ENCODE measurements at places on chromosomes 13 and 19.
A peak's percentile ranks its signal among the peaks of the same experiment; 100 is the strongest.

DNA sequence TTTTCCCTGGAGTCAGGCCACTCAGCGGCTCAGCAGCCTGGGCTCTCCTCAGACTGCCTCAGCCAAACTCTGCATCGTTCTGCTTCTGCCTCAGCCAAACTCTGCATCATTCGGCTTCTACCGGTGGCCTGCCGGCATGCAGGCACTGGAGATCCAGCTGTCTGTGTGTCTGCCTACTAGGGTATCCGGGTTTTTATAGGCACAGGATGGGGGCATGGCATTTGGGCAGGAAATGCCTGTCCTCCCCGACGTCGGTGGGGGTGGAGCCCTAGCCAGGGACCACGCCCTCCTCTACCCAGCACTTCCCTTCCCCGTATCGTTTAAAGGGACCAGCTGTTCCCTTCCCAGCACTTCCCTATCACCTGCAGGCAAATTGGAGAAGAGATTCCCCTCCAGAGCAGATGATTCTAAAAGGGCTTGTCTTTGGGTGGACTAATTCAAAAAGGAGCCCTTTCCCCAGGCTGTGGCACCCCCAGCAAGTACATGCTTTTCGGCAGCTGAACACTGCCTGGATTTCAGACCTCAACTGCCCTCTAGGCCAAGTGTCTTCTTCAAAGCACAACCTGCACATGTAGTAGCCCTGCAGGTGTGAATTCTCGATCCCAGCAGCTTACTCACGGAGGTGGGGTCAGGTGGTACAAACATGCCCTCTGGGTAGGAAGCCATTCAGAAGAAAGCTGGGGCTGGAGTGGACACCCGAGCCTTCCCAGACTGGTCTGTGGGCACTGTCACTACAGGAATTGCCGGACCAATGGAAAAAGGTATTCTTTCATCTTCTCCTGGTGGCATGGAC lies 25.4 kb upstream of the GPR12 start:
- DNase-seq = peak; percentile 54

- no peak for DNase-seq
Measured at GRCh38 chr13:28710161-28710560, 8.6 kb downstream of the SLC46A3 start.

DNA sequence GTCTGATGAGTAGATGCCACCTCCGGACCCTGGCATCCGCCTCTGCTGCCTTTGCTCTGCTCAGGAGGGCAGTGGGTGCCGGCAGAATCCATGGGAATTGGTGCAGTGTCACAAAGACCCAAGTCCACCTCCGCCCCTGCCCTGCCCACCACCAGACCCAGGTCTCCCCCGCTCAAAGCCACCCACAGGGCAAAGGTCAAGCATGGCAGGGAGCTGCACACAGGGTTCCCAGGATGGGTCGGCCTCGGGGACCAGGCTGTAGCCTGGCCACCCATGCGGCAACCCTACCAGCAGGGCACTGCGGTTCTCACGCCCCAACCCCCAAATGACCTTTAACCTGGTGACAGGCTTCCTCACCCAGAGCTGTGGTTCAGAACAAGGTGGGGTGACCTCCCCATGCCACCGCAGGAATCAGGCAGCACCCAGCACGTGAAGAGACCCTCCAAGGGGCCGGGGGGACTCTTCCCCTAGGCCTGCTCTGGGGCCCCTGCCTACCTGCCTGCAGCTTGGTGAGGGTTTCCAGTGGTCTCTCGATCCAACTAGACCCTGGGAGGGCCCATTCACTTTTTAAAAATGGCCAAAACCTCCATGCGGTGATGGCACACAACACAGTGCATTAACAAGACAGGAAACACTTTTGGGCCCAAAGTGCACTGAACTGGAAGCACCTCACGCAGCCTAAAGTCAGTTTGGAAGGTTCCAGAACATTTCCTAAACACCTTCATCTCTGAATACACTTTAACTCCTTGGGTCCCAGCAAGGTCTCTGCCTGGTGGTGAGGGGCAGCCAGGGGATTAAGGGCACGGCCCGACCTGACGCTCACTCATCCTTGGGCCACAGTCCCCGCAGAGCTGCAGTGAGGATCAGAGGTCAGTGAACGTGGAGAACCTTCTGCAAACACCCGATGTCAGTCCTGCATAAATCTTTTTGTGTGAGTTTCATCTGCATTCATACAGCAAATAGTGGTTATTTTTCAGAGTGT lies 11.0 kb downstream of the GAS6 start:
- DNase-seq = no peak

DNA sequence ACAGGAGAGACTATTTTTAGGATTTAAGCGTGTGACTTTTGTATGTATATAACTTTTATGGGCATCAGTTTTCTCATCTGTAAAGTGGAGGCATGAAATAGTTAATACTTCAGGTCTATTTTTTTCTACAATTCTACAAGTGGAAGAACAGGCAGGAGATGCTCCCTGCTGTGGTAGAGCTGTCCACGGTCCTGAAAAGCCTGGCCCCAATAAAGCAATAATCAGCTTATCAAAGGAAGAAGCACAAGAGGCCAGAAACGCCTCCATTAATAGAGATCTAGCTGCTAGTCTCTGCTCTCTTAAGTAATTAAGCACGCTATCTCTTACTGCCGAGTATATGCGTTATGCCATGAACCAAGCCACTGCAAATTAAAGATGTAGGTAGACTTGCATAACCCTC lies 28.0 kb upstream of the WASF3 start:
- DNase-seq = peak; percentile 73

GRCh38 chr19:34188408-34188807 lies 16.1 kb downstream of the LSM14A start:
- no peak for DNase-seq

- DNase-seq = no peak
Measured at GRCh38 chr19:33691736-33692135, 70.0 kb downstream of the CHST8 start.

DNA sequence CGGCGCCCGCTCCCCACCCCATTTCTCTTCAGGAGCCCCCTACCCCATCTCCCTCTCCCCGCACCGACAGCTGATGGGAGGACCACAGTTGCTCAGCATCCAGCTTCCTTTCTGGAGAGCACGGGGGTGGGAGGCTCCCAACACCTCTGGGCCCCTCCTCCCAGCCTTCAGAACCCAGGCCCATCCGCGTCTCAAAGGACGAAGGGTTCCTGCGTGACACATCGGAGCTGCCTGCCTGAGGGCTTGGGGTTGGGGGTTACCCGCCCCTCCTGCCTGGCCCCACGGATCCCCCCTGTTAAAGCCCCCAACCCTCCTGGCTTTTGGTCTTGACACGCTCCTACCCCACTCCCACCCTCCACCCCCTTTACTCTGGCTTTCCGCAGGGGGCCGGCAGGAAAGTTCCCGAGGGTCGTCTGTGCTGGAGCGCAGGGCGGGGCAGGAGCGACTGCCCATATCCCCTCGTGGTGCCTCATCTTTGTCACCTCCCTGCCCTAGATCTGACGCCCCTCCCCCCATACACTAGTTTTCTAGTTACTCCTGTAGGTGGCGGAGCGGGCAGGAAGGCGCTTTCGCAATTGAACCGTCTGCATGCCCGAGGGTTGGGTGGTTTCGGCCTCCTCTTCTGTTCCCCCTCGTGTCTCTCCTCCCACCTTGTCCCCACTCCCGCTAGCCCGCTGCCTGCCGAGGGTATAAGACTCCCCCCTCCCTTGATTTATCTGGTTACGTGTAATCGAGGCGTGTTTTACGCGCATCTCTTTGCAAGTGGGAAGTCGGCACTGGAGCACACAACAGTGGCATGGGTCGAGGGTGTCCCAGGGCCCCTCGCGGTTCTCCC lies 924 bp downstream of the TRAPPC5 start:
- peak; percentile 81 for DNase-seq

DNA sequence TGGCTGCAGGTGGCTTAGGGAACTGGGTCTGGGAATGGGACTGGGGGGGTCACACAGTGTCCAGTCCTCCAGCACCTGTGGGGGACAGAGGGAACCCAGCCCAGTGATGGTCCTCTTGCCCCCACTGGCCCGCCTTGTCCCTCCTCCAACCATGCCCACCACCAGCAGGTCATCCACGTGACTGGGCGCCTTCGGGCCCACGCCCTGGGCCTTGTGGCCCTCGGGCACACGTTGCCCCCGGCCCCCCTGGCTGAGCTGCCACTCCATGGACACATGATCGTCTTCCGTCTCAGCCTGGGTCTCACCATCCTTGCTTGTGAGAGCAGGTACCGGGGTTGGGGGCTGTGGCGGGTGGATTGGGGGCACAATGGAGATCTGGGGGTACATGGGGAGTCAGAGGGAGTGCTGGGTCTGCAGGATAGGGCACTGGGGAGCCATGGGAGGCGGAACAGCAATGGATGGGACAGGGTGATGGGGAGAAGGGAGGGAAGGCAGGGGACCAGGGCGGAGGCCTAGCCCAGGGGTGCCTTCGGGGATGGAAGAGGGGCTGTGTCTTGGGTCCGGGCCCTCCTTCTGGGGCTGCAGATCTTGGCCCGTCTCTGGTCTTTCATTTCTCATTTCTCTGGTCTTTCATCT lies 9.1 kb downstream of the TMEM160 start:
- DNase-seq = no peak

DNA sequence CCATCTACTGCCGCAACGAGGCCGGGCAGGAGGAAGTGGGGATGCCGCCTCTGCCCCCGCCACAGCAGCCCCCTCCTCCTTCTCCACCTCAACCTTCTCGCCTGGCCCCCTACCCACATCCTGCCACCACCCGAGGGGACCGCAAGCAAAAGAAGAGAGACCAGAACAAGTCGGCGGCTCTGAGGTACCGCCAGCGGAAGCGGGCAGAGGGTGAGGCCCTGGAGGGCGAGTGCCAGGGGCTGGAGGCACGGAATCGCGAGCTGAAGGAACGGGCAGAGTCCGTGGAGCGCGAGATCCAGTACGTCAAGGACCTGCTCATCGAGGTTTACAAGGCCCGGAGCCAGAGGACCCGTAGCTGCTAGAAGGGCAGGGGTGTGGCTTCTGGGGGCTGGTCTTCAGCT lies 3.4 kb upstream of the NUP62 start:
- no peak for DNase-seq

DNA sequence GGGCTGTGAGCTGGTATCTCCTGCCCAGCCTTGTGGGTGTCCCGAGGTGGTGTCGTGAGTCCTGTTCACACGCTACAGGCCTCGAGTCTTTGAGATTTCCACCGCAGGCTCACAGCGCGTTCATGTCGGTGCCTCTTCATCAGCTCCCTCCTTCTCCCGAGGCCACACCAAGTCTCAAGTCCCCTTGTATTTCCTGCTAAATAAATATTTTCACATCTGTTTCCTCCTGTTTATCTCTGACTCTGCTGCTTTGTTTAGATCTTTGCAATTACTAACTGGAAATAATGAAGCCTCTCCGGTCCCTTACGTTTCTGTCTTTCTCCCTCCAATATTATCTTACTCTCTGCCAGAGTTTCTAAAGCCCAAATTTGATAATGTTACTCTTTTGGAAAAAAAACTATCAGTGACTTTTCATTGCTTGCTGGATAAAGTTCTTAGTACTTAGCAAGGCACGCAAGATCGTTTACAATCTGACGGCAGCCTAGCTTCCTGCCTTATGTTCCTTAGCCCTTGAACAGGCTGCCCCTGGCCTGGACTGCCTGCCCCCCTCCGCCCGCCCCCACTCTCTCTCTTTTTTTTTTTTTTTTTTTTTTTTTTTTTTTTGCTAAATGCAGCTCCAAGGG lies 130.5 kb upstream of the RNF113B start:
- peak; percentile 56 for DNase-seq

DNA sequence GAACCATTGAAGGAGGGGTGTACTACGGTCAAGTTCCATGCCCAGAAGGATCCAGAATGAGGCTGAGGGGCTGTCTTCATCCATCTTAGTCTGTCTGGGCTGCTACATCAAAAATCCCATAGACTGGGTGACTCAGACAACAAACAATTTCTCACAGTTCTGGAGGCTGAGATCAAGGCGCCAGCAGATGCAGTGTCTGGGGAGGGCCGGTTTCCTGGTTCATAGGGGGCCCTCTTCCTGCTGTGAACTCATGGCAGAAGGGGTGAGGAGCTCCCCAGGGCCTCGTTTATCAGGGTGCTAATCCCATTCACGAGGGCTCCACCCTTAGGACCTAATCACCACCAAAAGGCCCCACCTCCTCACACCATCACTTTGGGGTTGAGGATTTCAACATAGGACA lies 14.7 kb upstream of the KCTD15 start:
- DNase-seq = peak; percentile 39

GRCh38 chr19:45492627-45493470 lies 4.0 kb downstream of the RTN2 start:
- DNase-seq = peak; percentile 92

GRCh38 chr19:408441-408901 lies 476 bp downstream of the C2CD4C start:
- no peak for DNase-seq

DNA sequence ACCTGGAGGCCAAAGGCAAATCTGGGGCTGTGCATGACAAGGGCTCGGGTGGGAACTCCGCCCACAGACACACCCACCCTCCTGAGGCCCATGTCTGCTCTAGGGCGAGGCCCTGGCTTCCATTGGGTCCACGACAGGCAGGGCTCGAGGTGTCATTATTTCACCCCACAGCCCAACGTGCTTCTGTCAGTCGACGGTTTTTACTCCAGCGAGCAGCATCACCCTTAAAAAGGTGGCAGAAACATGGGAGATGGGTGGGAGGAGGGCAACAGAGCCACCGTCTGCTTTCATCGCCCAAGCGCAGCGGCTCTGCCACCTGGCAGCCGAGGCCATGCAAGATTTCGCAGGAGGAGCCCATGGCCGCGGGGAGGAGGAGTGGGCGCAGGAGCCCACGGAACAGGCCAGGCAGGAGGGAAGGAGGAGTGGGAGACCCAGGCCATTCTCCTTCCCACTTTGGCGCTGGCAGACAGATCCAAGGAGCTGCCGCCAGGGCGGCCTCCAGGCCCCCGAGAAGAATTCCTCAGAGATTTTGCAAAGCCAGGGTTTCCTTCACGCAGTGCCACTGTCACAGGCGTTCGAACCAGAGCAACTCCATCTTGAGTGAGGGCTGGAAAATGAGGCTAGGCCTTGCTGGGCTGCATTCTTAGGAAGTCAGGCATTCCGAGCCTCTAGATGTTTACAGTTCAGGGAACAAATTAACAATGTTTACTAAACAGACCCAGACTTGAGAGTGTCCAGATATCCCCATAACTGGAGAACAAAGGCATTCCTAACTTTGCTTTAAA lies 49.3 kb upstream of the TUBGCP3 start:
- DNase-seq = no peak

- no peak for DNase-seq
Measured at GRCh38 chr19:33752945-33753344, 43.7 kb upstream of the KCTD15 start.

DNA sequence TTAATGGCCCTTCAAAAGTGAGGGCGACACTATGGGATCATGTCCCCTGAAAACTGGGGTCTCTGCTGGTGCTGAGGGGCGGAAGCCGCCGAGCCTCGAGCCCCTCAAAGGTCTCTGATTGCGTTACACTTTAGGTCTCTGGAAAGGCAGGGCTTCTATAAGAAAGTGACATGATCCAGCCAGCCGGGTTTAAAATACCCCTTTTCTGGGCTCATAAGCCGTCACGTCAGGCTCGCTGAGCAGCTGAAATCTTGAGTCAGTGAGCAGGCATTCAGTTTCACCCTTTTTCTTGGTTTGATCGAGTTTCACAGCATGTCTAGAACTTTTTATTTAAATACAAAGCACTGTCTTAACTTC lies 600 bp upstream of the HMGB1 start:
- DNase-seq = peak; percentile 51

DNA sequence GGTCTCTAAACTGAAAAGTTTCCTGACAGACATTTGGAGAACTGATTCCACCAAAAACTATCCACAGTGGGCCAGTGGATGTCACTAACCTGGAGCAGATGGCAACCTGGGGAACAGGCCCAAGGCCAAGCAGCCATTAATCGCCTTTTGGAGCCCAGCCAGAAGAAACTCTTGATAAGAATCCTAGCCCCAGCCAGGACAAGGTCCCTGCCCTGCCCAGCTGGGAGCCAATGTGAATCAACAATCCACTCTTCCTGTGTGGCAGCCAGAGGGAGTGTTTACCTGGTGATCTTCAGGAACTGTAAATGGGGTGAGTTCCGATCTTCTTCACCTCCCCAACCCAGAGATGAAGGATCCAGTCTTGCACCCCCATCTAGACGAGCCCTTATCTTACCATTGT lies 14.5 kb upstream of the IGSF23 start:
- DNase-seq = no peak

Data from EH (cell line).